ENCODE measurements at places on chromosomes 6 and 20. TPM values are rescaled to one million over a fixed set of nuclear protein-coding genes. Genes with fewer than 3 reads are reported as not detected.

Gene OPRM1
- not detected for total RNA-seq

Gene ZC2HC1B
- not detected for total RNA-seq

Gene MCHR2
- total RNA-seq, result not detected

Gene MAFB
- total RNA-seq, result 111 TPM

Gene PLCB4
- 8.1 TPM for total RNA-seq

Gene SOX12
- 18.7 TPM for total RNA-seq

- no peak overlapping the region for H3K27ac ChIP-seq
- H3K36me3 ChIP-seq, result no peaks in the 10 kb centered on the region
- peaks cover 19% of the 10 kb centered on the region for H3K27me3 ChIP-seq
- no peak overlapping the region for H3K4me3 ChIP-seq
- no peaks in the 10 kb centered on the region for H3K4me1 ChIP-seq
- no peak for DNase-seq
Measured at GRCh38 chr20:16714242-16714641, 15.6 kb upstream of the SNRPB2 start.

DNA sequence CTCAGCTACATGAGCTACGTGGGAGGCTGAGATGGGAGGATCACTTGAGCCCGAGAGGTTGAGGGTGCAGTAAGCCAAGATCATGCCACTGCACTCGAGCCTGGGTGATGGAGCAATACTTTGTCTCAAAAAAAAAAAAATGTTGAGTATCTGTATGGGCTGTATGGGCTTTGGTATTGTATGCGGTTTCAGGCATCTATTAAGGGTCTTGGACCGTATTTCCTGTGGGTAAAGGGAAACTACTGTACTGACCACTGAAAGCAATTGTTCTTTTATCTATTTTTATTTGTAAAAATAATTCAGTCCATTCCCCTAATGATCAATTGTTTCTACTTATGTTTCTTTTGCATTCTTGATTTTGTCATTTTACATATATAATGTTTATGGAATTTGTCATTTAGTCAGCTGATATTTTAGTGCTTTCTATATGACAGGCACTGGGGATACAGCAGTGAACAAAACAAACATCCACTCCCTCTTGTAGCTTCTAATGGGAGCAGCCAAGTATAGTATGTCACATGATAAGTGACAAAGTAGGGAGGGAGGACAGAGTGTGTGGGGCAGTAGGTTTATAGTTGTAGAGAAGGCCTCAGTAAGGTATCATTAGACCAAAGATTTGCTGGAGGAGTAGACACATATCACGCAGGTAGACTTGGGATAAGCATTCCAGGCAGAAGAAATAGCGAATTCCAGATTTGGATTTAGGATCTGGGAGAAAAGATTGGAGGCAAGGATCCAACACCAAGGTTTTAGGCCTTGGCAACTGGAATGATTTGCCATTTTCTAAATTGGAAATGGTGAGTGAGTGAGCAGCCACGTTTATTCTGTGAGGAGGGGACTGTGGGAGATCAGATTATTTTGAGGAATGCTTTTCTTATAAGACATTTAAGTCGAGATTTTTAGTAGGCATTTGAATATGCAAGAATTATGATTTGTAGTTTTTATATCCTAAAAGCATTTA lies 6.0 kb downstream of the PCMT1 start:
- H3K4me3 ChIP-seq, result no peak overlapping the region
- peaks cover 76% of the 10 kb centered on the region for H3K4me1 ChIP-seq
- no peak for DNase-seq
- H3K36me3 ChIP-seq, result no peaks in the 10 kb centered on the region
- peak overlapping the region; percentile 9 for H3K27ac ChIP-seq

GRCh38 chr6:355373-356208 lies 36.0 kb upstream of the IRF4 start:
- no peaks in the 10 kb centered on the region for H3K4me1 ChIP-seq
- H3K36me3 ChIP-seq, result no peaks in the 10 kb centered on the region
- no peak overlapping the region for H3K27ac ChIP-seq

DNA sequence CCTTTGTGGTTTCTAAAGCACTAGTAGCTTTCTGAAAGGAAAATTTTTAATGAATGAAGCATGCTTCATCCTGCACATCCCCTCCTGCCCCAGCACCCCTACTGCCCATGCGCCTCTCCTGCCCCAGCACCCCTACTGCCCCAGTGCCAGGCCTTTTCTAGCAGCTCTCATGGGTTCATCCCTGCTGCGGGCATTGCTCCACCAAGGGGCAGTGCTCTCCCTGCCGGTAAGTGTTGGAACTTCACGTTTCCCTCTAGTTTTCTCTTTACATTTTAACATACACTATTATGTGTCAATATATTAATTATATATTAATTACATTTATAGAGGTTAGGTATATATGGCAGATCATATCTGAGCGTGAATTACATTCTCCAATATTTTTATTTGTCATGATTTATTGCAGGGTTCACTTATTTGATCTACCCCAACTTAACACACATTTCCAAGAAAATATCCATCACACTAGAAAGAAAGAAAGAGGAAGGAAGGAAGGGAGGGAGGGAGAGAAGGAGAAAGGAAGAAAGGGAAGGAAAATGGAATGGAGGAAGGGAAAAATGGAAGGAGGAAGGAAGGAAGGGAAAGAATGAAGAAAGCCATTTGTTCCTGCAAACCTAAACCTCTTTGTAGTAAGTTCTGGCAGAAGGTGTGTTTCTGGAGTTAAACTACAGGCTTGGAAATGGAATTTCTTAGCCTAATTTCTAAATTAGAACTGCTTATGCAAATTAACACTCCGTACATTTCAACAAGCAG lies 46.8 kb downstream of the CEP43 start:
- no peak for DNase-seq
- H3K4me3 ChIP-seq, result no peak overlapping the region
- H3K4me1 ChIP-seq, result peaks cover 6% of the 10 kb centered on the region
- no peaks in the 10 kb centered on the region for H3K36me3 ChIP-seq
- no peak overlapping the region for H3K27ac ChIP-seq
- H3K27me3 ChIP-seq, result no peaks in the 10 kb centered on the region

- no peak overlapping the region for H3K4me3 ChIP-seq
- no peaks in the 10 kb centered on the region for H3K4me1 ChIP-seq
- H3K36me3 ChIP-seq, result no peaks in the 10 kb centered on the region
- H3K27ac ChIP-seq, result no peak overlapping the region
- no peaks in the 10 kb centered on the region for H3K27me3 ChIP-seq
Measured at GRCh38 chr6:132973514-132973993, 159.2 kb downstream of the RPS12 start.

GRCh38 chr20:4956200-4956810 lies 45.0 kb downstream of the SLC23A2 start:
- H3K27ac ChIP-seq, result no peak overlapping the region
- H3K4me3 ChIP-seq, result no peak overlapping the region
- no peaks in the 10 kb centered on the region for H3K36me3 ChIP-seq

GRCh38 chr20:3164043-3164762 lies 4.5 kb upstream of the FASTKD5 start:
- no peak overlapping the region for H3K27ac ChIP-seq
- H3K27me3 ChIP-seq, result peaks cover 35% of the 10 kb centered on the region
- H3K4me1 ChIP-seq, result no peaks in the 10 kb centered on the region
- H3K36me3 ChIP-seq, result no peaks in the 10 kb centered on the region
- no peak for DNase-seq

DNA sequence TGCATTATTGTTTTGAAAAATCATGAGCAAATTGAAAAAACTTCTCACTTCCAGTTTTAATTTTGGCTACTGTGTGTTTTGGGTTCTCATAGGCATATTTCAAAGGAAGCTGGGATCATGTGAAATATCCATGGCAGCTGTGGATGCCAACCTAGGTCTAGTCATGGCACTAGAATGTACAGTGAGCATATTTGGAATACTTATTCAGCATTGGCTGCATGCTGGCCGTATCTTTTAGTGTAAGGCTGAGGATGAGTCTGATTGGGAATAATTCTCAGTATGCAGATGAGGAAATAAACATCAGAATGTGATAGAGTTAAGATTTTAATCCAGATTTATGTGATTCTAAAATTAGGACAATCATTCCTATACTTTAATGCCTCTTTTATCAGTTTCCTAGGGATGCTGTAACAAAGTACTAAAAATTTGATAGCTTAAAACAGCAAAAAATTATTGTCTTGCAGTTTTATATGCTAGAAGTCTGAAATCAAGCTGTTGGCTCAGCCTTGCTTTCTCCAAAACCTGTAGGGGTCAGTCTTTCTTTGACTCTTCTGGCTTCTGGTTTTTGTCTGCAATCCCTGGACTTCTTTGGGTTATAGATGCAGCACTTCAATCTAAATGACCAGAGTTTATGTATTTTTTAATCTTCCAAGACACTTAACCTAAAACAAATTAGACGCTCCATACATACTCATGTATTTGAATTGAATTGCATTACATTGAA lies 37.7 kb upstream of the DEFB112 start:
- no peak overlapping the region for H3K4me3 ChIP-seq
- DNase-seq, result no peak
- H3K4me1 ChIP-seq, result no peaks in the 10 kb centered on the region
- no peak overlapping the region for H3K27ac ChIP-seq
- no peaks in the 10 kb centered on the region for H3K27me3 ChIP-seq
- no peaks in the 10 kb centered on the region for H3K36me3 ChIP-seq

GRCh38 chr6:34237316-34237721 lies 646 bp downstream of the HMGA1 start:
- H3K27ac ChIP-seq, result peak overlapping the region; percentile 88
- peak overlapping the region; percentile 72 for H3K4me3 ChIP-seq
- peak; percentile 83 for DNase-seq
- no peaks in the 10 kb centered on the region for H3K27me3 ChIP-seq

DNA sequence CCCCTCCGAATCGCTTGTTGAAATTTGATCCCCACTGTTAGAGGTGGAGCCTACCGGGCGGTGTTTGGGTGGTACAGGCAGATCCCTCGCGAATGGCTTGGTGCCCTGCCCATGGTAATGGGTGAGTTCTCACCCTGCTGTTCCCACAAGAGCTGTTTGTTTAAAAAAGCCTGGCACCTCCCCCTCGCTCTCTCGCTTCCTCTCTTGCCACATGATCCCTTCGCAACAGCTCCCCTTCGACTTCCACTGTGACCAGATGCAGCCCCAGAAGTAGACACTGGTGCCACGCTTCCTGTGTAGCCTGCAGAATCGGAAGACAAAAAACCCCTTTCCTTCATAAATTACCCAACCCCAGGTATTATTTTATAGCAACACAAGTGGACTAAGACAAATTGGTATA lies 292.2 kb upstream of the QKI start:
- no peaks in the 10 kb centered on the region for H3K36me3 ChIP-seq
- no peak for DNase-seq
- no peaks in the 10 kb centered on the region for H3K4me1 ChIP-seq
- H3K4me3 ChIP-seq, result no peak overlapping the region
- no peak overlapping the region for H3K27ac ChIP-seq
- no peaks in the 10 kb centered on the region for H3K27me3 ChIP-seq

DNA sequence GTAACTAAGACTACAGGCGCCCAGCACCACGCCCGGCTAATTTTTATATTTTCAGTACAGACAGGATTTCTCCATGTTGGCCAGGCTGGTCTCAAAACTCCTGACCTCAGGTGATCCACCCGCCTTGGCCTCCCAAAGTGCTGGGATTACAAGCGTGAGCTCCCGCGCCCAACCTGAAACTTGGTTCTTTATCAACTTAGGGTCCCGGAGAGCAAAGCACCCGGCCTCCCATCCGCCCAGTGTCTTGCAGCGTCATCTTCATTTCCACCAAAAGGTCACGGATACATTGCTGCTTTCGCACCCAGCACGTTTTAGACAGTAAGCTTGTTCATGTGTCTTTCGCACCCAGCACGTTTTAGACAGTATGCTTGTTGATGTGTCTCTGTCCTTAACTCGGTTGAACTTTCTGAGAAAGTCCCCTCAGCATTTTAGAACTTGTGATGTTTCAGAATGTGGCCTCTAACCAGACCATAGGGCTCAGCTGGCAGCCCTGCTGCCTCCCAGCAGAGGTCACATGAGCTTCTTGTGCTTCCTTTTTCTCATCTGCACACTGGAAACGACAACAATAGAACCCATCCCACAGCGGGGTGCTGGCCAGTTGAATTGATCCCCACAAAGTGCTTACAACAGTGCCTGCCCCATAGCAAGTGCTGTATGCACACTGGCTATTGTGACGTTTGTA lies 48.8 kb downstream of the PRR18 start:
- peaks cover 4% of the 10 kb centered on the region for H3K27me3 ChIP-seq
- no peak for DNase-seq
- H3K4me1 ChIP-seq, result peaks cover 50% of the 10 kb centered on the region
- no peaks in the 10 kb centered on the region for H3K36me3 ChIP-seq
- peak overlapping the region; percentile 95 for H3K27ac ChIP-seq
- H3K4me3 ChIP-seq, result no peak overlapping the region

DNA sequence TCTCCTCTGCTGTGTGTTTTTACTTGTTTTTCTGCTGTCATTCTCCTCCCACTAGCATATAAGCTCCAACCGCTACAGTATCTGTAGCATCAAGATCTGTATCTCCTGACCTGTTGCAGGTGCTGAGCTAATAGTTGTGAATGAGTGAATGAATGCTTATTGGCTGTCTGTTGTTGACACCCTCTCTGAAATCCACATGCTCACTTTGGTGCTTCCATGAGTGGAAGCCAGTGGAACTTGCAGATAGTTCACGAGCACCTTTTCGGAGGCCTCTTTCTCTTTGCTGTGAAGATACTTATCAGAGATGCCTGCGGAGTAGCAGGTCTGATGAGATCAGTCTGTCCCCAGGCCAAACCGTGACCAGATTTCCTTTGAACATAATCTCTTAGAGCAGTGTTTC lies 117.3 kb downstream of the EYA2 start:
- H3K27me3 ChIP-seq, result peaks cover 21% of the 10 kb centered on the region
- H3K36me3 ChIP-seq, result no peaks in the 10 kb centered on the region
- no peak for DNase-seq
- no peak overlapping the region for H3K4me3 ChIP-seq
- no peaks in the 10 kb centered on the region for H3K4me1 ChIP-seq

DNA sequence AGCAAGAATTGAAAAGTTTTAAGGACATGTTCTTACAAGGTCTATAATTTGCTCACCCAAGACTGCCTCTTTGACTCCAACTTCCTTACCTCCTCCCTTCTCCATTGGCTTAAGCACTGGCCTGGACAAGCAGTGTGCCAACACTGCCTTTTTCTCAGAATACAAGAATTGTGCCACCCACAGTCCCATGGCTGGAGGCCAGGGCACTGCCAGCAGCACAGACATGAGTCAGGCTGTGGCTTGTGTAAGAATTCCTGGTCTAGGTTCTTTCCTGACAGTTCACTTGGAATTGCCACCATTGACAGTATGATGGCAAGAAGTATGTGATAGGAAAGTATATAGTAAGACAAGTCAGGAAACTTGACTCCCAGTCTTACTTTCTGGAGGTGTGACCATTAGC lies 202.7 kb upstream of the MARCKS start:
- DNase-seq, result peak; percentile 84
- peaks cover 31% of the 10 kb centered on the region for H3K4me1 ChIP-seq
- H3K36me3 ChIP-seq, result no peaks in the 10 kb centered on the region
- no peaks in the 10 kb centered on the region for H3K27me3 ChIP-seq
- H3K27ac ChIP-seq, result peak overlapping the region; percentile 34

GRCh38 chr6:161226009-161226964 lies 47.6 kb downstream of the AGPAT4 start:
- peaks cover 41% of the 10 kb centered on the region for H3K4me1 ChIP-seq
- H3K27me3 ChIP-seq, result no peaks in the 10 kb centered on the region
